ENCODE measurements at places on chromosomes 2 and 18.

- DNase-seq, result no peak
These were observed 8.9 kb downstream of the ZNF512 start for GRCh38 chr2:27591745-27592144.

DNA sequence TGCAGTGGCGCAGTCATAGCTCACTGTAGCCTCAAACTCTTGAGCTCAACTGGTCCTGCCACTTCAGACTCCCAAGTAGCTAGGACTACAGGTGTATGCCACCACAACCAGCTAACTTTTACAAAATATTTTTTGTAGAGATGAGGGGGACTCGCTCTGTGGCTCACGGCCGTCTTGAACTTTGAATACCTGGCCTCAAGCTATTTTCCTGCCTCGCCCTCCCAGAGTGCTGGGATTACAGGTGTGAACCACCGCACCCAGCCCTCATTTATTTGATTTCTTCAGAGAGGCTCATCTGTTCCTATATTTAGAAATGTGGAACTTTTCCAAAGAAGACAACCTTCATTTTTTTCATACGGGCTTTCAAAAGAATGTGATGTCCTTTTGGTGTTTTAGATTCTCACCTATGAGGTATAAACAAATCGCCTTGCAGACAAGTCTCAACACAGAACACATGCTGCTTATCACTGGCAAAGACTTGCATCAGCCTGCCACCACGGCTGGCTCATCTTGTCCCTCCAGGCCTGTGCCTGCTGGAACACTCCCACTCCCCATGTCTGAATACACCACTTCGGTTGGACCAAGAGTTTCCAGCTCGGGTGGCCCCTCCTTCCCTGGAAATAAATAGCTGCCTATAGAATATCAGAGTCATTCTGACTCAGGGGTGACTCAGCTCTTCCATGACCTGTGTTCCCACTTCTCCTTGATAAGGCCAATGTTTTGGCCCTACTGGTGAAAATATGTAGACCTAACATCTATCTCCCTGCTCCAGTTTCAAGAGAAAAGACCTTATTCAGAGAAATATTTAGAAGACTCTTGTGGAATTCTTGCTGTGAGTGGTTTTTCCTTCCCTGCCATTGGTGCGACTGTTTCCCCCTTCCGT lies 202.6 kb downstream of the TGIF1 start:
- DNase-seq, result peak; percentile 13

GRCh38 chr2:19868701-19869580 lies 32.8 kb downstream of the TTC32 start:
- peak; percentile 24 for DNase-seq

DNA sequence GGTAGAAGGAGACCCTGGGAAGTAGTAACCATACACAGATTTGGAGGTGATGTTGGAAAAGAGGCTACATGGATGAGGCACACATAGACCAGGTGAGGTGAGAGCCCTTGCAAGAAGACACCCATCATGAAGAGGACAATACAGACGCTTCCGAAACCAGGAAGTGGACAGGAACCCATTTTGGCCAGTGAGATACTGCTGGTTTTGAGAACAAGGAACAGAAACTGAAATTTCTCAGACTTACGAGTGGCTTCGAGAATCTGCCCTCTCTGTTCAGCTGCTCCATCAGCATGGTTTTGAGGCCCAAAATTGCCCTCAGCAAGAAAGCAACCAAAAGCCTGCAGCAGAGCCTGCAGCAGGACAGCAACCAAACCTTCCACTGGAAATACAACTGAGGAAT lies 479.1 kb upstream of the NRXN1 start:
- DNase-seq, result no peak

DNA sequence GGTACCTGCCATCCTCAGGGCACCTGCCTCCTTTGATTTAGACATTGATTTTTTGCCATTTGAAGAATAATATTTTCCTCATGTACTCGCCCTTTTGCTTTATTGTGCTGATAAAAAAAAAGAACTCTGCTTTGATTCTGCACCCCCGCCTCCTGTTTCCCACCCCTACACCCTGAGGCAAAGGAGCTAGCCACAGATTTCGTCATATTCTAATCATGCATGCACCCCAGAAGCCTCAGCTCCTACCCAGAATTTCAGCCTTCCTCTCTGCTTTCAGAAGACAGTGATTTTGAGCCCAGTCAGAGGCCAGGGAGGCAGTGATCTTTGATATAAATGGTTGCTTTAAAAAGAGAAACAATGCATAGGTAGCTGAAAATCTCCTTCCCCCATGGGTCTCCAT lies 329.0 kb downstream of the PTPRM start:
- no peak for DNase-seq

GRCh38 chr18:63346031-63346430 lies 21.0 kb downstream of the KDSR start:
- DNase-seq, result no peak

DNA sequence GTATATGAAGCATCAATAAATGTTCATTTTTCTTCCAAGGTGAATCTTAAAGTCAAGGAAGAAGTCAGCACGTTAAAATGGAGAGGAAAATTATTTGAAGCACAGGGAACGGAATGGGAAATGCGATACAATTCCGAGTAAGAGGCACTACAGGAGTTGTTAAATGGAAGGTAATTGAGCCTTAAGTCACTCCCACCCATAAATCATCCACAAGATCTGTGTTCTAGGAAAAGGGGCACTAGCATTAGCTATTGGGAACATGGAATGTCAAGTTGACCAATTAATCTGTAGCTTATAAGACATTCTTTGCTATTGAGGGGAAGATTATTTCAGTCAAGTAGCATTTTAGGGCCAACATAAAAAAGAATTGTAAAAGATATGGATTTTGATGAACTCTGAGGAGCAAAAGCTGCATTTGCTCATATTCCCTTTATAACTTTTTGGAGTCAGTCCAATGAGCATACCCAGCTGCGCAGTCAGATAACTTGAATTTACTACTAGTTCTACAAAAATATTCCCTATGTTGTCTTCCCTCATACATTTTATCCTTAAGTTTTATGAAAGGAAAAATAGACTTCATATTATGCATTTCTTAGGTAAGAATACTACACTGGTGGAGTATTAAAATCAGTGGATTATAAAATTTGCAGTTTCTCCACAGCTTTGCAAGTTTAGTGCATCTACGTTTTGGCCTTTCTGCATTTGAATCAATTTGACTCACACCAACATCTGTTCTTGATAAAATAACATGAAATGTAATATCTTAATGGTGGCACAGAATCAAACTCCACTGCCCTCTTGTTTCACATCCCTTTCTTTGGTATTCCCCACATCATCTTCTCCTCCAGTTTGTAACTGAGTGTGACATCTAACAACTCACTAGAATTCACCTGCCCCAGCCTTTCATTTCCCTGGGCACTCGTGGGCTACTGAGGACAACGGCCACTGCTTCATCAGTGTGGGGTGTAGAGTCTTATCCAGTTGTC lies 95.6 kb downstream of the SP3 start:
- no peak for DNase-seq

DNA sequence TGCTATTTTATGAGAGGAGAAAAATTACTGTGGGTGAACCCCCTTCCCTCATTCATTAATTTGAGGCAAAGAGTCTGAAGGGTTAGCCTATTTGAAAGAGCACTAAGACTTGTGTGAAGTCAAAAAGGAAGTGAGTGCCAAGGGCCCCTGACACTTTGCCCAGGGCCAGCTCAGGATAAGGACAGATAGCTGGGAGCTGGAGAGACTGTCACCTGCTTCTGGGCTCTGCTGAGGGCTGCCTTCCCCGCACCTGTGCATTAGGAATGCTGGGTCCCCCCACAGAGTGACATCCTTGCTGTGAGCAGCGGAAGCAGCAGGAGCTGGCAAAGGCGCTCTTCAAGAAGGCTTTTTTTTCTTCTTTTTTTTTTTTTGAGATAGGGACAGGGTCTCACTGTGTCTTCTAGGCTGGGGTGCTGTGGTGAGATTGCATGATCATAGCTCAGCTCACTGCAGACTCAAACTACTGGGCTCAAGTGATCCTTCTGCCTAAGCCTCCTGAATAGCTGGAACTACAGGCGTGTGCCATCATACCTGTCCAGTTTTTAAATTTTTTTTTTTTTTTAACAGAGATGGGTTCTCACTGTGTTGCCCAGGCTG lies 148.3 kb downstream of the AQP4 start:
- DNase-seq, result no peak

- DNase-seq, result peak; percentile 88
These were observed 1.2 kb downstream of the SP3 start for GRCh38 chr2:173963817-173964564.

DNA sequence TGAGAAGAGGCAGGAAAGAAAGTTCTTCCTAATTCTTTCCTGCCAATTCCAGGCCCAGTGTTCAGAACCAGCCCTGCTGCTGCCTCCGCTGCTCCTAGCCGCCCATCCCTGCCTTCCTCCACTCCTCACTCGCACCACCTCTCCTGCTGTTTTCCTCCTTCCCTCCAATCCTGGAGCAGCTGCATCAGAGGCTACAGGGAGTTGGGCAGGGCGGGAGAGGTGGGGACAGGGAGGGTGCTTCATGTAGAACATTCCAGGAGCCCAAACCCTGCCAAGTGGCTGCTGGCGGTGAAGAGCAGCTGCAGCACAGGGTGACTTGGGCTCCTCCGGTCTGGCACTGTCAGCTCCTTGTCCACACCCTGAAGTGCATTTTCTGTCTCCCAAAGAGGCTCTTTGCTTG lies 176.3 kb downstream of the TNS1 start:
- no peak for DNase-seq

- DNase-seq, result no peak
These were observed 45.2 kb downstream of the FAM178B start for GRCh38 chr2:96940980-96941775.

DNA sequence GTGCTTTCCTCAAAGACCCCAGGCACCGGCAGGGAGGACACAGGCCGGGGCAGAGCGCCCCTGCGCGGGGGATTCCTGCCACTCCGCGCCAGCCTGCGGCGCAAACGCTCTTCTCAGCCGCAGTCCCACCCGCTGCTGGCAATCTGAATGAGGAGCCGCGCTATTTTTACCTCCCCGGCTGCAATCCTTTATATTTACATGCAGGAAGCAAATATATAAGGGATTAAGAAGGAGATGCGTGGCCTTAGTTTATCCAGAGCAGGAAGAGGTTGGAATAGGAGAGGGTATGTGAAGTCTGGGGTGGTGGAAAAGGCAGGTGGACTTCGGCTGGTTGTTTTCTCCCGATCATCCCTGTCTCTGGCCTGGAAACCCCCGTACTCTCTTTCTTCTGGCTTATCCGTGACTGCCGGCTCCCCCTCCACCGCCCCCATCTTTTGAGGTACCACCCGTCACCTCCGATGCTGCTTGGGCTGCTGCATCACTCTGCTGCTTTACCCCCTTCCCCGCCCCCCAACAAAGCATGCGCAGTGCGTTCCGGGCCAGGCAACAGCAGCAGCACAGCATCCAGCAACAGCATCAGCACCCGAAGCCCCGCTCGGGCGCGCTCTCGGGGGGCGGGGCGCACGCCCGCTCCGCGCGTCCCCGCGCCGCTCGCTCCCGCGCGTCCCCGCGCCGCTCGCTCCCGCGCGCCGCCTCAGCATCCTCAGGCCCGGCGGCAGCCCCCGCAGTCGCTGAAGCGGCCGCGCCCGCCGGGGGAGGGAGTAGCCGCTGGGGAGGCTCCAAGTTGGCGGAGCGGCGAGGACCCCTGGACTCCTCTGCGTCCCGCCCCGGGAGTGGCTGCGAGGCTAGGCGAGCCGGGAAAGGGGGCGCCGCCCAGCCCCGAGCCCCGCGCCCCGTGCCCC lies at the start of gene ADAM23:
ADAM23 (plus strand) TSS at position 700 of the 902 bp plus-strand sequence. CDS start 335 bp downstream, outside the sequence.
- DNase-seq, result no peak

GRCh38 chr2:231228223-231228622 lies 29.8 kb downstream of the ARMC9 start:
- no peak for DNase-seq

- DNase-seq, result no peak
These were observed 219.3 kb upstream of the OSR1 start for GRCh38 chr2:19577723-19578122.

DNA sequence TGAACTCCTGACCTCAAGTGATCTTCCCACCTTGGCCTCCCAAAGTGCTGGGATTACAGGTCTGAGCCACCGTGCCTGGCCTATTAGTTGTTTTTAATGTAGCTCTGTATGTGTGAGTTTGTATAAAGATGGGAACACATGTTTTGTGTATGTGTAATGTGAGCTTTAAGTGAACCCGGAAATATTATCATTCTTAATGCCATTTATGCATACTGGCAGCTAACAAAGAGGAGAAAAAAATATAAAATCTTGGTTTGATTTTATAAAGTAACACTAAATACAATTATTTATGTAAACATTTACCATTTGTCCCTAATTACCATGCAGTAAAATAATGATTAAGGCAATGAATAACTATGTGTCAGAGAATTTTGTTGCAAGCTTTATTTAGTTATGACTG lies 9.1 kb upstream of the CKAP2L start:
- DNase-seq, result no peak

DNA sequence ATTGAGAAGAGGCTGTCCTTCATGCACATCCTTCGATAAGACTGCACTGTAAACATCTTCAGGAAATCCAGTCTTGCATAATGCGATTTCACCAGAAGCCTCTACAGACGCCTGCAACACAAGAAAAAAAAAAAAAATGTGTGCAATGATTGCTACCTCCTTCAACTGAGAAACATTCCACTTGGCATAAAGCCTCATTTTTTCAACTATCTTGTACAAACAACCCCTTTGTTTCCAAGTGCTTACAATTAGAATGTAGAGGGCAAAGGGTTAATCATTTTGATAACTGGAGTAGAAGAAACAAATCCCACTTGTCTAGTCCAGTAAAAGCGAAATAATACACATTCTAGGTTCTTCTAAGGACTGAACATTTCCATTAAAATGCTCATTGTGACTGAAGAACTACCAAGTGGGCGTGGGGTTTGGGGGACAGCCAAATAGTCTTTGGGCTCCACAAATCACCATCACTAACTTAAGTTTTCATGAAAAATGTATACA lies 29.2 kb downstream of the CDH2 start:
- no peak for DNase-seq

DNA sequence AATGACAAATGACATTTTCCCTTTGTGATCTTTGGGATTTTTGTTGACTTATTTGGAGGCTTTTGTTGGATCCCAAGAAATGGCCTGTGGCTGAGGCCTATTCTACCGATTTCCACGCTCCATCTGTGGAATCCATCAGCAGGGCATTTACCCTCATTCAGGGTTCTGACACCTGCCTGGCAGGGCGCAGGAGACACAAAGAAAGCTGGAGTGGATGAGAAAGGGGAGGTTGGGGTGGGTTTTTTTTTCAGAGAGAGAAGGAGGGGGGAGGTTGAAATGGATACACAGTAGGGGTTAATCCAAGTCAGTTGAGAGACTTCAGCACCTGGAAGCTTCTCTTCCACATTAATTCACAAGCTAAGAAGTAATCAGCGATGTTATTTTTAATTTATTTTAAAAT lies 59.7 kb downstream of the PAX3 start:
- DNase-seq, result no peak

GRCh38 chr18:79776674-79777073 lies 21.1 kb upstream of the KCNG2 start:
- no peak for DNase-seq

GRCh38 chr2:5851410-5851809 lies 159.2 kb downstream of the SOX11 start:
- no peak for DNase-seq

DNA sequence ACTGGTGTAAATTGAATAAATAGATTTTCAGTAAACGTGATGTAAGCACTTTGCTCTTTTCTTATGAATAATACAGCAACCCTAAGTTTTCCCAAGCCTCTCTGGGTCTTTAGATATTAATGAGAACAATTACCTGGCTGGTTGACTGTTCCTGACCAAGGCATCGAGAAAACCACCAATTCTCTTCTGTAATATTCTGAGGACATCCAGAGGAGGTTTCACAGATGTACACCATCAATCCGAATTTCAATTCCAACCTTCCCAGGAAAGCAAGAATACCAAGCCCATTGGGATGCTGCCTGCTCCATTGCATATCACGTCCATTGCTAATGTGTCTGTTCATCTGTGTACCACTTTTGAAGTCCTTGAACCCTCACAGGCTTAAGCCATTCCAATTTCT lies 571.8 kb downstream of the NUP35 start:
- DNase-seq, result no peak

Data from activated gamma-delta T cell treated with anti-CD3 and anti-CD28 coated beads, Interleukin-2, amount 50 U/mL, for 16 hours (primary cell).